T-helper 17 cell (primary cell): ENCODE measurements at places on chromosomes 4 and X. TPM values are rescaled to one million over a fixed set of nuclear protein-coding genes. Genes with fewer than 3 reads are reported as not detected.

Gene SYNPO2
- total RNA-seq, result 0.72 TPM

Gene FAM53A
- 3.1 TPM for total RNA-seq

Gene EMCN
- not detected for total RNA-seq

- H3K27ac ChIP-seq, result no peak overlapping the region
- H3K27me3 ChIP-seq, result peaks cover 24% of the 10 kb centered on the region
- no peaks in the 10 kb centered on the region for H3K4me1 ChIP-seq
- H3K4me3 ChIP-seq, result no peak overlapping the region
- DNase-seq, result no peak
Measured at GRCh38 chr4:7210824-7211223, 18.5 kb downstream of the SORCS2 start.

- no peaks in the 10 kb centered on the region for H3K4me1 ChIP-seq
- H3K27ac ChIP-seq, result no peak overlapping the region
- no peaks in the 10 kb centered on the region for H3K27me3 ChIP-seq
- H3K4me3 ChIP-seq, result no peak overlapping the region
Measured at GRCh38 chr4:91092398-91092980, 965.3 kb downstream of the CCSER1 start.

- no peak overlapping the region for H3K27ac ChIP-seq
- H3K4me1 ChIP-seq, result no peaks in the 10 kb centered on the region
- no peaks in the 10 kb centered on the region for H3K36me3 ChIP-seq
- no peak for DNase-seq
- no peaks in the 10 kb centered on the region for H3K27me3 ChIP-seq
Measured at GRCh38 chr4:32440391-32440790, 1720.2 kb downstream of the PCDH7 start.
